Hematopoietic multipotent progenitor cell treated with erythropoietin and hydrocortisone succinate and interleukin-3 and kit ligand, for 8 days (in vitro differentiated cells): ENCODE measurements at places on chromosomes 1 and 21.
A peak's percentile ranks its signal among the peaks of the same experiment; 100 is the strongest.

- DNase-seq = no peak
Measured at GRCh38 chr21:40049031-40049930, 182.0 kb downstream of the PCP4 start.

DNA sequence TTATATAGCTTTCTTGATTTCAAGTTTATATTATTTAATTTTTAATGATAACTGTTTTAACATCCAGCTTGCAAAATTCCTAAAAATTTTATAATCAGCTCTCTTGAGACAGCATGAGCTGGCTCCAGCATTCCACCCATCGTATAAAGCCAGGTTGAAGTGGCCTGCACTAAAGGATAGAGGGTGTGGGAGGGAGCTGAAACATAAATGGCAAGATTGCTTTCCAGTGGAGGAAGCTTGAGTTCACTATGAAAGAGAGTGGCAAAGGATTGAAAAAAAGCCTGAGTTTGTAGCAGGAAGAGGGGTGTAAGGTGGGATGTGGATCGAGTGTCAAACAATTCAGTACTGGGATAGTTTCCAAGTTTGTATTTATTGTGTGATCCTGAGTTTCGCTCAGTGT, 48.5 kb upstream of the ZNF644 start:
- DNase-seq = no peak

GRCh38 chr1:118266436-118266835, 81.4 kb upstream of the SPAG17 start:
- DNase-seq = no peak

GRCh38 chr1:225747566-225747965, 30.1 kb upstream of the SRP9 start:
- no peak for DNase-seq

DNA sequence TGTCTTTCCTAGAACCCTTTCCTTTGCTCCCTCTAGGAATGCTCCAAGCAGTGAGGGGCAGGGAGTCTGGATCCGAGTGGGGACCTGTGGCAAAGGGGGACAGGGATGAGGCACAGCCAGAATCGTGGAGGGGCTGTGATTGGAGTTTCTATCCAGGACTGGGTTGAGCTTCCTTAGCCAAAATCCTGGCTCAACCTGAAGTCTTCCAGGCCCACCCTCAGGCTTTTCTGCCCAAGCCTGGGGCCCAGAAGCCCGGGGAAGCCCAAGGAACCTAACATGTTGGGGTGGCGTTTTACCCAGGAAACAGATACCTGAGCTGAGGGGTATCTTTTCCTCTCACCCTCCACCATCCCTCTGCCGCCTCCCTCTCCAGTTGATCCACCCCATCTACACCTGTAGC, 5.4 kb downstream of the MYOG start:
- DNase-seq = no peak

DNA sequence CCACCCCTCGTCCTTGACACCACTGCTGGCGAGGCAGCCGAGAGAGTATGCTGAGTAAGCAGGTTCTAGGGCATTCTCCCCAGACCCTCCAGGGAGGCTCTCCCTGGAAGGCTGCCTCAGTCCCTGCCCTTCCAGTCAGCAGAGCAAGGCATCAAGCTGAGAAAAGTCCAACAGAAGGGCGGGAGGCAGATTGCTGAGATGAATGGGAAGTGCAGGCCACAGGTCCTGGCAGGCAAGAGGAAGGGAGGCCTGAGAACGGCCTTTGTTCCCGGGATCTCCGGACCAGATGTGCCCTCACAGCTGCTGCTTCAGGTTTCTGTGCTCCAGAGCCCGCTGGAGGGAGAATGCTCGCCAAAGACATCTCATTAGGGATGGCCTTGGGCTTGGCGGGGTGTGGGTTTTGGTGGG, 270.0 kb upstream of the VAMP3 start:
- no peak for DNase-seq

DNA sequence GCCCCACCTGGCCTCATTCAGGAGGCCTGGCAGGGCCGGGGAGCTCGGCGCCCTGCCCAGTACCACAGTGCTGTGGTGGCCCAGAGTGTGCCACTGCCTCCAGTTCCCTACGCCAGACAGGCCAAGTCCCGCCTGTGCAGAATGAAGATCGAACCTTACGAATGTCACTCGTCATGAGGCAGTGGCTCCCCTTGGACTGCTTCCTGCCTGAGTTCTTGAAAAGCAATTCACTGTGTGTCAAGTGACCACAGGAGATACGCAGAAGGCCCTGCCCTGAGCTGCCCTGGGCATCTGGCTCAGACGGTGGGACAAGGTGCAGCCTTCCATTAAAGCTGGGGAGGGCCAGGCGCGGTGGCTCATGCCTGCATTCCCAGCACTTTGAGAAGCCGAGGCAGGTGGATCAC, 49.6 kb upstream of the LRP8 start:
- no peak for DNase-seq

DNA sequence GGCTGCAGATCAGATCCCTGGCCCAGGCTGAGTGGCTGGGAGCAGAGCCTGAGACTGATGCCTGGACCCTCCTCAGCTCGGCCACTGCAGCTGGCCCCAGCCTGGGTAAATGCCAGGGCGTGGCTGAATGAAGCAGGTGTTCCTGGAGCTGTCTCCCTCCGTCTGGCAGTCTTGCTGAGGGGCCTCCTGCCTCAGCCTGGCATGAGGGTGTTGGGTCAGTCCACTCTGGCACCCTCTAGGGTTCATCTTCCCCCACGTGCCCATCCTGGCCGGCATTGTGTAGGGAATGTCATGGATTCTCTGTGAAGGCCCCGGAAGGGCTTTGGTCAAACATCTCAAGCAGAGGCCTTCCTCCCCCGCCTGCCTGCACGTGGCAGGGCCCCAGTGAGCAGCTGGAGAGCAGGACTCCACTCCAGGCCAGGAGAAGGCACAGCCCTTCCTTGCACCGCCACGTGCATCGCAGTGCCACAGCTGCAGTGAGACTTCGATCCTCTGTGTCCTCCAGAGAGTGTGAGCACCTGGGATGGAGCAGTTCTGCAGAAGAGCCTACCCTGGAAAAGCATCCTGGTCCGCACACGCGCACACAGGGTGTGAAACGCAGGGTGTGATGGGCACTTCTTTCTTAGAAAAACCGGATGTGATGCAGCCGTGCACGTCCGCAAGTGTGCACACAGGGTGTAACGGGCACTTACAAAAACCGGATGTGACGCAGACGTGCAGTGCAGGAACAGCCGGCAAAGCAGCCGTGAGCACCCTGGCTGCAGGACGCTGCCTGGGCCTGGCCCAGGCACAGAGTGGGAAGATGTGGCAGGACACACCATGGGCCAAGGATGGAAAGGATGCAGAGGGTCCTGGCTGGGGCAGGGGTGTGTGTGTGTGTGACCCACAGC, 4.6 kb upstream of the KRTAP10-4 start:
- DNase-seq = no peak

- DNase-seq = no peak
Measured at GRCh38 chr1:94245747-94246438, 8.5 kb upstream of the ARHGAP29 start.

DNA sequence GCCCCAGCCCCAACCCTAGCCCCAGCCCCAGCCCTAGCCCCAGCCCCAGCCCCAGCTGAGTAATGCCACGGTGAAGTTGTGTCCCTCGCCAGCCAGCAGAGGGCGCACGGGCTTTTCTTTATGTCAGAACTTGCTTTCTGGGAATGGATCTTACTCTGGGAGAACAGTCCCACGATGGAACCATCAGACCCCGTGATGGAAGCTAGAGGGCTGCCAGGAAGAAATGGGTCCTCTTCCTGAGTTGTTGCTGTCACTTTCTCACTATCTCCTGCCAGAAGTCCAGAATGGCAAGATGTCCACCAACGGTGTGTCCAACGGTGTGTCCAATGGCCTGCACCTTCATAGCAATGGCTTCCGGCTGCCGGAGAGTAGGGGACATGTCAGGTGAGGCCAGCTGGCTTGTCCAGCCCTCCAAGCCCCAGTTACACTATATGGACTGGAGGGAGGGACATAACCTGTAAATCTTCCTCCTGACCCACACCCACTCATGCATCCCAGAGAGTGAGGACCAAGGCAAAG, 25.1 kb upstream of the TMEM222 start:
- peak; percentile 40 for DNase-seq

DNA sequence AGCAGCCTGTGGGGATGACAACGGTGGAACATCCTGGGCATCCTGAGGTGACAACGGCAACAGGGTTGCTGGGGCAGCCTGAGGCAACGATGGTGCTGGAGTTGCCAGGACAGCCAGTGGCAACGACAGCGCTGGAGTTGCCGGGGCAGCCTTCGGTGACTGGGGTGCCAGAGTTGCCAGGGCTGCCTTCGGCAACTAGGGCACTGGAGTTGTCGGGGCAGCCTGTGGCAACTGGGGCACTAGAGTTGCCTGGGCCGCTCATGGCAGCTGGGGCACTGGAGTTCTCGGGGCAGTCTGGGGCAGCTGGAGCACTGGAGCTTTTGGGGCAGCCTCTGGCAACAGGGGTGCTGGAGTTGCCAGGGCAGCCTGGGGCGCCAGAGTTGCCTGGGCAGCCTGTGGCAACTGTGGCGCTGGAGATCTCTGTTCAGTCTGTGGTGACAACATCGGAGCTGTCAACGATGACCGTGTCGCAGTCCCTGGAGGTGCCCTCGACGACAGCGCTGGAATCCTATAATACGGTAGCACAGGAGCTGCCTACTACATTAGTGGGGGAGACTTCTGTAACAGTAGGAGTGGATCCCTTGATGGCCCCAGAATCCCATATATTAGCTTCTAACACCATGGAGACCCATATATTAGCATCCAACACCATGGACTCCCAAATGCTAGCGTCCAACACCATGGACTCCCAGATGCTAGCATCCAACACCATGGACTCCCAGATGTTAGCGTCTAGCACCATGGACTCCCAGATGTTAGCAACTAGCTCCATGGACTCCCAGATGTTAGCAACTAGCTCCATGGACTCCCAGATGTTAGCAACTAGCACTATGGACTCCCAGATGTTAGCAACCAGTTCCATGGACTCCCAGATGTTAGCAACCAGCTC, 8.2 kb downstream of the SON start:
- no peak for DNase-seq

- no peak for DNase-seq
Measured at GRCh38 chr1:209256766-209257350, 326.7 kb upstream of the CAMK1G start.

DNA sequence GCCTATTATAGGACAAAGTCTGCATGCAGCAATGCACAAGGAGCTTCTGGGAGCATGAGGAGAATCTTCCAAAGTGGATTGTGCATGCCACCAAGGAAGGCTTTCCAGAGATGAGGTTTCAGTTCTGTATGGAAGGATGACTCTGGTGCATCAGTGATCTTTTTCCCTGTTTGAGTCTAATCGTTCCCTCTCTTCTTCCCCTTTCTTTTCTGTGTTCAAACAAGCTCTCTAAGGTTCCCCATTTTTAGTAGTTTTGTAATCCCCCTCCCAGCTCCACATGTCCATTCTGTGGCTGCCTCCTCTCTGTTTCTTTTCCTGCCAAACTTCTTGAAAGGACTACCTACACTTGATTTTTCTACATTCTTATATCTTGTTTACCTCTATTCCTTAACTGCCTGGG, 43.3 kb upstream of the USP25 start:
- no peak for DNase-seq

DNA sequence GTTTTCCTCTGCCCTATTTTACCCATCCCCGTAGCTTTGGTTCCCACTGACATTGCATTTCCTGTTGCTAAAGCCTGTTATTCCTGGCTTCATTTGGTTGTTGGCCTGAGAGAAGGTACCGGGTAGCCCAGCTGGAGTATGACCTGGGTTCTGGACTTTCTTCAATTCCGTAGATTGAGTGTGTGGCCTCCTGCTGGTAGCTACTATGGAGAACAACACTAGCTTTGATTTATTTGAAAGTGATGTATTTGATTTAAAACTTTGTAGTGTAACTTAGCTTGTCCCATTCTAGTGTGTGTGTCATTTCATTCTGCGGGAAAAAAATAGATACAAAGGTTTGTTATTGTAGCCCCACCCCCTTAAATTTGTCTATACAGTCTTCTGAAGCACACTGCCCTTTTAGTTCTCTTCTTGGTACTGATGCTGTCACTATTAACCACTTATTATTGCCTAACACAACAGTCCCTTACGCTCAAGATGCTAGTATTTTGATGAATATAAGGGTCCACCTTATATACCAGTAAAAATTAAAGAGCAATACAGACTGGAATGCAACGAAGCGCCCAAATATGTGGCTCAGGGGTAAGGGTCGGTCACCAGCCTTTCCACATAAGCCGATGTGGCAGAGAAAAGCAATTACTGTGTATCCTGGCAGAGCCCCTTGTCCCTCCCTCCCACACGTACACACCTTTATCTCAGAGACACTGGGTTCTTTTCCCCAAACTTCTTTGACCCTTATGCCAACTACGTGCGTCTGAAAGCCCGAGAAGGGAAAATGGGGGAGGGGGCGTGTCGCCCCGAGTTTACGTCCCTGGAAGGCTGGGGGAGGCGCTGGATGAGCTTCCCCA, 643 bp upstream of the MOV10 start:
- DNase-seq = peak; percentile 46

DNA sequence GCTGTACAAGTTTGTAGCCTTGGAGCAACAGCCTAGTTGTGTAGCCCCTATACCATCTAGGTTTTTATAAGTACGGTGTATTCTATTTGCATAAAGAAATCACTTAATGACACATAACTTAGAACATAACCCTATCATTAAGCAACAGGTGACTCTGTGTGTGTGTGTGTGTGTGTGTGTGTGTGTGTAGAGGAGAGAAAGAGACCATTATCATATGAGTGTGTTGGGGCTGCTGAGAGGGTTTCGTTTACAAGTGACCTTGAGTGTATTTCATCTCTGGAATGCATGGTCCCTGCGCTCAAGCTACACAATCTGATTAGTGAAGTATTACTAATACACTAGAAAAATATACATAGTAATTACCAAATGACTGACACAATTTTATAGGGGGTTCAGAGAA, 115.1 kb downstream of the RABGAP1L start:
- DNase-seq = no peak

GRCh38 chr21:25453524-25453923, 153.8 kb downstream of the MRPL39 start:
- no peak for DNase-seq

GRCh38 chr1:17400725-17401341, 28.8 kb downstream of the PADI6 start:
- no peak for DNase-seq

- peak; percentile 54 for DNase-seq
Measured at GRCh38 chr1:25503551-25504426, 39.6 kb upstream of the LDLRAP1 start.

- DNase-seq = peak; percentile 87
Measured at GRCh38 chr21:39125752-39126485, 57.3 kb downstream of the PSMG1 start.
